ENCODE measurements at places on chromosomes 5 and 9. TPM values are rescaled to one million over a fixed set of nuclear protein-coding genes. Genes with fewer than 3 reads are reported as not detected.

GLRX gene
- 69.9 TPM for total RNA-seq

ZNF658 gene
- 4.7 TPM for total RNA-seq

ENG gene
- total RNA-seq = 18.3 TPM

ADAMTSL1 gene
- not detected for total RNA-seq

PIP5KL1 gene
- 1.2 TPM for total RNA-seq

SEC16A gene
- total RNA-seq = 59.0 TPM

MELK gene
- total RNA-seq = 39.5 TPM
